Glomerular endothelial cell (primary cell): ENCODE measurements at places on chromosomes 16 and 17. TPM values are rescaled to one million over a fixed set of nuclear protein-coding genes. Genes with fewer than 3 reads are reported as not detected.

Gene WDR81
- 27.3 and 30.0 TPM in 2 replicates for total RNA-seq

- DNase-seq, result no peak
Measured at GRCh38 chr16:67800338-67800926, 5.9 kb downstream of the RANBP10 start.

Gene SLC47A1
- total RNA-seq, result 0.29 and 0.35 TPM in 2 replicates

DNA sequence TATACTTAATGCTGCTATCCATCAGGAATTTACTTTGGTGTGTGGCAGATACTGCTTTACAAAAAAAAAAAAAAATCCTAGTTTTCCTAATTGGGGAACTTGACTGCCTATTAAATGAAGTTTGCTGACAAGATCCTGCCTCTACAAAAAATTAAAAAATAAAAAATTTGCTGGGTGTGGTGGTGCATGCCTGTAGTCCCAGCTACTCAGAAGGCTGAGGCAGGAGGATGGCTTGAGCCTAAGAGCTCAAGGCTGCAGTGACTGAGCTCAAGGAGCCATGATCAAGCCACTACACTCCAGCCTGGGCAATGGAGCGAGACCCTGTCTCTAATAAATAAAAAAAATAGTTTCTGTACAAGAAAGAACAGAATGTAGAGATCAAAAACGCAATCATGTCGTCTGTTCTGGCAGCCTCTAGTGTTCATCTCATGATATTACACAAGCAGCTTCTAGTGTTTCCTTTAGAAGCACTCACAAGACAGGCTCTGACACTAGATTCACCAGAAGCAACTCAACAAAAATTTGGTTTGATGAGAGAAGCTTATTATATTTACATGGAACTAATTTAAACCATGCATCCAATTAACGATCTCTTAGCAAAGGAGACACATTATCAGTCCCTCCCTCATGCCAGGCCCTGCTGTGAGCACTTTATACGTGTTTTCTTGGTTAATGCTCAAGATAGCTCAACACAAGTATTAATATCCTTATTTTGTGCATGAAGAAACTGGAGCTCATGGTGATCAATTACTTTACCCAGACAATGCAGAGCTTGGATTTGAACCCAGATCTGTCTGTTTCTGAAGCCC is 6.8 kb upstream of the KRTAP17-1 start:
- DNase-seq, result peak; percentile 16

Gene TCAP
- total RNA-seq, result 0.05 and 2.1 TPM in 2 replicates

DNA sequence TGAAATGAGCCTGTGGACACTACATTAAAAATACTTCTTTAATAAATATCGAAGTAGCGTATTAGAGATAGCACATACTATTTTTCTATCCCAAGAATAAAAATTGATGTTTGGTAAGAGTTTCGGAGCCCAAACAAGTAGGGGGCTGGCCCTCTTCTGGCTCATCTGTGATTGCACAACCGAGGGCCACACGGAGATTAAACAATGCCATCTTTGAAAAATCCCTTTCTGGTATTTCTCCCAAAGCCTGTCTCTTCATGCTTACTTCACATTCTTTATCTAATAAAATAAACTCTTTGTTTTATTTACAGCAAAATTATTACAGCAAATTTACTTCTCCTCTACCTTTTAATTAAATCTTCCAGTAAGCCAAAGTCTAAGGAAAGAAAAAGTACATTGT is 9.6 kb upstream of the MYH11 start:
- DNase-seq, result no peak

Gene NPIPB4
- 17.1 and 50.2 TPM in 2 replicates for total RNA-seq
